ENCODE measurements at places on chromosomes 5 and 9.

DNA sequence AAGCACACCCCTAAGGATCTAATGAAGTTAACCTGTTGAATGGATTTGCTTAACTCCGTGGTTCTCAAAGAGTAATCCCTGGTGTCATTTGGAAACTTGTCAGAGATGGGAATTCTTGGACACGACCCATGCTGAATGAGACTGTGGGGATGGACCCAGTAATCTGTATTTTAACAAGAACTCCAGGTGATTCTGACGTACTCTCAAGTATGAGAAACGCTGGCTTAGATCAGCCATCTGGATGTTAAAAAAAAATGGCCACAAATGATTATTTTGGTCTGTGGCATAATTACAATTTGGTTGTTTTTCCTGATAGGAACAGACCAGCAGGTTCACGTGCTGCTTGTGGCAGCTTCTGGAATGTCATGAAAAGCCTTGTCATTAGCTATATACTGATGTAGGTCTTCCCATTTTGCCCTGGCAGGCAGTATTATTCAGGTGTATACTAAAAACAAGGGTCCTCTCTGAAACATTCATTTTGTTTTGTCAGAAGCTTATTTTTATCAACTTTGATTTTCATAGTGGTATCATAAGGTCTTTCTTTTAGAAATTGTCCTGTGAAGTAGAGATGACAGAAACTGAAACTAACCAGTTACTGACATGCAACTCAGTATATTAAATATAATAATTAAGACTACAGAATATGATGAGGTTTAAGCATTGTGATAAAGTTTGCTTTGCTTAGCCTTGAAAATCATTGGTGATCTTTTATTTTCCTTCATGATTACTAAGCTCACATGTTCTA lies 15.4 kb downstream of the CPEB4 start:
- DNase-seq: no peak

- no peak for DNase-seq
These were observed 64.7 kb downstream of the NR3C1 start for GRCh38 chr5:143338658-143339366.

DNA sequence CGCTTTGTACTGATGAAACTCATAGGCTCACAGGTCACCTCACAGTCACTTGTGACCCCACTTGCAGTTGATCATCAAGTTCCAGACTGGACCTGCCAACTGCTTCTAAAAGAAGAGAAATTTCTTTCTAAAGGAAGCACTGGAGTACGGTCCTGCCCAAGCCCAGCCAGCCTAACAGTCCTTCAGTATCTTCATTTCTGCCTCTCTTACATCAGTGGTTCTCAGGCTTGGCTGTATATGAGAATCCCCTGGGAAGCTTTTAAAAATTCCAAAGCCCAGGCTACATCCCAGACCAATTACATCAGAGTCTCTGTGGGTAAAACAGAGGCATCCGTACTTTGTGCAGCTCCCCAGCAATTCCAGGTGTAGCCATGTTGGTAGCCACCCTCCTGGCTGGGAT lies 282.1 kb downstream of the NFIB start:
- DNase-seq: no peak

GRCh38 chr9:120646948-120647347 lies 67.0 kb upstream of the CDK5RAP2 start:
- DNase-seq: no peak

GRCh38 chr5:104361932-104362331 lies 799.3 kb upstream of the NUDT12 start:
- no peak for DNase-seq

DNA sequence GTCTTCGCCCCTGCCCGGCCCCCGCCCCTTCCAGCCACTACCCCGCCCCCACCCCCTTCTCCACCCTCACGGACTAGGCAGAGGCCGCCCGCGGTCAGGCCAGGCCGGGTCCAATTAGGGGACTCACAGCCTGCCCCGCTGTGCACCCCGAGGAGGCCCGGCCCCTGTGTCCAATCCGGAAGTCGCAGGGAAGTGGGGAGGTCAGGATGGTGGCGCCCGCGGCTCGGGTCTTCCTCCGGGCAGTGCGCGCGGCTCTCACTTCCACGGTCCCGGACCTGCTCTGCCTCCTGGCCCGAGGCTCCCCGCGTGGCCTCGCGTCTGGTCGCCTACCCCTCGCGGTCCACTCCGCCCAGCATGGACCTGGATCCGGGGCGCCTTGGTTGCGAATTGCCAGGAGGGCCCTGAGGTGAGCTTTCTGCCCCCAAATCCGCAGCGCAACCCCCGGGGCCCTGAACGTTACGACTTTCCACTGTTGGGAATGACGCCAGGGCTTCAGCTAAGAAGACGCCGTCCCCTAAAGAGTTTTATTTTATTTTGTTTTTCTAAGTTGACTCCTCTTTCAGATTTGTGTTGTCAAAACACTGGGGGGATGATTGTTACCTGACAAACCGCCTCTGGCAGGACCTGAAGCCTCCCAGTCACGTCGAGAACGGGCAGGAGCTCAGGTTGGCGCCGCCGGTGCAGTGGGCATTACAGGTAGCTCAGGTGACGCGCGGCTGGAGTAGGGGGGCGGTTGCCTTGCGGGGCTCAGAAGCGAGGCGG lies 763 bp upstream of the IRX2 start:
- DNase-seq: no peak

GRCh38 chr5:125411744-125412560 lies 665.5 kb upstream of the ZNF608 start:
- no peak for DNase-seq

- no peak for DNase-seq
These were observed 51.7 kb downstream of the SHB start for GRCh38 chr9:38017149-38017884.

DNA sequence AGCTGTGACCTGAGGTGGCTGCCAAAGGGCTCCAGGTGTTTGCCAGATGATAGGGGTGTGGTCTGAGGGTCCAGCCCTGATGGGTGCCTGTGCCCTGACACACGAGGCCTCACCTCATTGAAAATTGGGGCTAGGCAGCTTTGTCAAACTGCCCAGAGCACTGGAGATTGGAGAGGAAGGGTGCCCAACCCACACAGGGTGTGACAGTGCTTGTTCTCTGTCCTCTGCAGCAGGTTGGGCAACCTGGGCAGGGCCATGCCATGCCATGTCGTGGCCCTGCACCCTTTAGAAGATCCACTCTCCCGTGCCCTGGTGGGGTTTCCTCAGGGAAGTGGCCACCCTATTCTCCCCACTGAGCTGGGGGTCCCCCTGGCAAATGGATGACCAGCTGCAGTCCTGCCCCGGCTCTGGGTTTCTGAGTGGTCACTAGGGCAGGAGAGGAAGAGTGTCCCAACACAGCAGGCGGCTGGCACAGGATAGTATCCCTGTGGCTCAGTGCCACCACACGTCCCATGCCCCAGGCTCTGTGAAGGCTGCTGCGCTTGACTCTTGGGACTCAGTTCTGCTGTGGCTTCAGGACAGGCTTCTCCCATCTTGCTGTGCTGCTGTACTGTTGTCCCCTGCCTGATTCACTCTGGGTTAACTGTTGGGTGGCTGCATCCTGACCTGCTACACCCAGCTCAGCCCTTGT lies 100.8 kb upstream of the PITX1 start:
- DNase-seq: no peak

DNA sequence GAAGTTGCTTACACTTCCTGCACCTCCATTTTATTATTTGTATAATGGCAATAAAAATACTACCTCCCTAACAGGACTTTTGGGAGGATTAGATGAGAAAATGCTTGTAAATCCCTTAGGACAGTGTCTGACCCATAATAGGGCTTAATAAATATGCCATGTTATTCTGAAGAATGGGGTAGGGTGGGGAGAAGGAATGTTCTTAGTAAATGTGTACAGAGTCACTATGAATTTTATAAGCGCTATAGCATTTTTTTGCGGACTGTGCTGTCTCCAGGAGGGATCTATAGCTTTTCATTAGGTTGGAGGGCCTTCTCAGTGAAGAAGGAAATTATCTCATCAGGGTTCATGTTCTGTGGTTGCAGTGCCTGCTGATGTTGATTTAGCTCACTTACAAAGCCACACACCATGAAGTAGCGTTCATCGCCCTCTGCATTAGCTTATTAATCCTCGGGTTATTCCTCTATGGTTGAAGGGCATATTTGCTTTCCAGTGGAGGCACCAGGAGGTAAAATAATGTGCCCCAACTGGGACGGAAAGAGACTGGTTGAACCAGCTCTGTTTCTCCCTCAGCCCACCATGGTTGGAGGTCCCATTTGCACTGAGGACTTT lies 497.1 kb downstream of the ARHGEF28 start:
- no peak for DNase-seq

GRCh38 chr5:127647361-127647958 lies 1.4 kb upstream of the CTXN3 start:
- no peak for DNase-seq

DNA sequence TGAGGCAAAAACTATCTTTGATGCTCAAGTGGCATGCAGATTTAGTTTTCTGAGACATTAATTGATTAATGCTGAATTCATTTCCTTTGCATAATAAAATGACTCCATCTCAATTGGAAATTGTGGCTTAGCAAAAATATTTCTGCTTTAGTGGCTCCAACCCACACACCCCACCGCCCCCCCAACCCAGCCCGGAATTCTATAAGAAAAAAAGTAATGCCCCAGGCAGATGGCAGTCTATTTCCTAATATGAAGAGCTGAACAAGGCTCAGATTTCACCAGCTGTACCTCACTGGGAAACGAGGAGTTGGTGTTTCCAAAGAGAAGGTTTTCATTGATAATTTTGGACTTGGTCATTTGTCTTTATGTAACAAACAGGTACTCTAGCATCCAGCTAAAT lies 182.1 kb downstream of the FBN2 start:
- DNase-seq: no peak

- DNase-seq: no peak
These were observed 16.3 kb downstream of the ARHGEF37 start for GRCh38 chr5:149597618-149598017.

- no peak for DNase-seq
These were observed 350.4 kb downstream of the PDE4D start for GRCh38 chr5:59542851-59543820.

DNA sequence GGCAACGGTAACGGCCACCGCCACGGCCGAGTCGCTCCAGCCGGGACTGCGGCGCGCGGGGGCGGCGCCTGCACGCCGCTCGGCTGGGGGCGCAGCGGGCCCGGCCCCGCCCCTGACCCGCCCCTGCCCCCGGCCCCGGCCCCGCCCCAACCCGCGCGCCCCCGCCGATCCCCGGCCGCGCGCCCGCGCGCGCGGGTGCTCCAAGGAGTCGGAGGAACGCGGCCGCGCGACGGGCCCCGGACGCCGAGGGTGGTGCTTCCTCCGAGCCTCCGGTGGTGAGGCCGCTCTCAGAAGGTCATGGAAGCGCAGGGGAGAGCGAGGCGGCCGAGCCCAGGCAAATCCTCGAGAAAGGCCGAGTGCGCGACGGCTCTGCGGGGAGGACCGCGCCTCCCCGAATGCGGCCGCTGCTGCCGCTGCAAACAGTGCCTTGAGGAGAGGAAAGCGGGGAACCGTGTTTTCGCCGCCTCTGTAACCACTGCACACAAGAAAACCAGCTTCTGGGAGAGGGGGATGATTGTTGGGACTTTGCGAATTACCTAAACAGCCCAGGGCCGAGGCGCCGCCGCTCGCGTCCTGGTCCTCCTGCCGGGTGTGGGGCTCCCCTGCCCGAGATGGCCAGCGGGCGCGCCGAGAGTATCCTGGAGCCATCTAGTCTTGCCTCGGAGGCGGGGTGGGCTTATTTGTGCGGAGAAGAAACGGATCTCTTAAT lies at the start of gene LIFR:
LIFR (minus strand) TSS at position 48 of the 709 bp plus-strand sequence. CDS start 25,999 bp downstream, outside the sequence.
- DNase-seq: no peak

DNA sequence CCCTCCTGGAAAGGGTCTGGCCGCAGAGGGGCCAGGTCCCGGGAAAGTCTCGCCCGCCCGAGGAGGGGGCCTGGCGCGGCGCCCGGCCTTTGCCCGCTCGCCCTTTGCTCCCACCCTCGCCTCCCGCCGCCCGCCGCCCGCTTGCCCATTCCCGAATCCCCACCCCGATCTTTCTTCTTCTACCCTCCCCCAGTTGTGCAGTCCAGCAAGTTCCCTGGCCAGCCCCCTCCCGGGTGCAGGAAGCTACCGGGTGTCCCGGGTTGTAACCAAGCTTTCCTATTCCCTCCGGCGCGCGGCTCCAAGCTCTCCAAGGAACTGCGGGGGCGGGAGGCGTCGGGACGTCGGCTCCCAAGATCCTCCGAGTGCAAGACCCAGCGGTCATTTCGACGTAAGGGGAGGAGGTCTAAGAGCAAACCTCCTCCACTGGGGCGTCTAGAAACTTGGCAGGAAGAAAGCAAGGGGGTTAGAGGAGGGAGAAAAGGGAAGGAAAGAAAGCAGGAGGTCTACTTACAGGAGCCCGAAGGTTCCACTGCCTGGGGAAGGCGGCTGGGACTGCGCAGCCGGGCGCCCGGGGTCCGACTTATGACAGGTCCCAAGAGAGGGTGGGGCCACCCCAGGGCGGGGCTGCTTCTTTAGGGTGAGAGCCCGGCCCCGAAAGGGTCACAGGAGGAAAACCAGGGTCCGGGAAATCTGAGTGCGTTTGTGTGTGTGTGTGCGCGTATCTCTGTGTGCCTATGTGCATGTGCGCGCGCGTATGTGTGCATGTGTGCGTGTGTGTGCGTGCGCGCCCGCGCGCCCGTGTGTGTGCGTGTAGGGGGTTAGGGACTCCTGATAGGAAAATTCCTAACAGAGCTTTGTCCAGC lies at the start of gene PTGR1:
PTGR1 (minus strand) TSS at position 556 of the 863 bp plus-strand sequence. CDS start 2,225 bp downstream, outside the sequence.
- DNase-seq: no peak

DNA sequence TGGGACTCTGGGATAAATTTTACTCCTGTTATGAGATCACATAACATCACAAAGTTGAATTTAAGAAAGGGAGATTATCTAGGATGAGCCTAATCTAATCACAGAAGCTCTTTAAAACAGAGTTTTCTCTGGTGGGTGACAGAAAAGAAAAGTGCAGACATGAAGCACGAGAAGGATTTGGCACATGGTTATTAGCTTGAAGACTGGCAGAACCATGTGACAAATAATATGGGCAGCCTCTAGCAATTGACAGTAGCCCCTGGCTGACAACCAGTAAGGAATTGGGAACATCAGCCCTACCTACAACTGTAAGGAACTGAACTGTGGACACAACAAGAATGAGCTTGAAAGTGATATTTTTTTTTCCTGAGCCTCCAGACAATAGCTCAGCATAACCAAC lies 243.1 kb downstream of the HTR1A start:
- no peak for DNase-seq

- no peak for DNase-seq
These were observed 935.8 kb downstream of the TLE4 start for GRCh38 chr9:80507611-80508010.

- no peak for DNase-seq
These were observed 112.7 kb upstream of the CLINT1 start for GRCh38 chr5:157971571-157972216.

GRCh38 chr5:25393256-25393655 lies 748.5 kb upstream of the CDH10 start:
- DNase-seq: no peak

GRCh38 chr9:107397076-107398044 lies 92.2 kb downstream of the KLF4 start:
- no peak for DNase-seq

GRCh38 chr9:131284856-131285255 lies 4.7 kb upstream of the PLPP7 start:
- DNase-seq: no peak

DNA sequence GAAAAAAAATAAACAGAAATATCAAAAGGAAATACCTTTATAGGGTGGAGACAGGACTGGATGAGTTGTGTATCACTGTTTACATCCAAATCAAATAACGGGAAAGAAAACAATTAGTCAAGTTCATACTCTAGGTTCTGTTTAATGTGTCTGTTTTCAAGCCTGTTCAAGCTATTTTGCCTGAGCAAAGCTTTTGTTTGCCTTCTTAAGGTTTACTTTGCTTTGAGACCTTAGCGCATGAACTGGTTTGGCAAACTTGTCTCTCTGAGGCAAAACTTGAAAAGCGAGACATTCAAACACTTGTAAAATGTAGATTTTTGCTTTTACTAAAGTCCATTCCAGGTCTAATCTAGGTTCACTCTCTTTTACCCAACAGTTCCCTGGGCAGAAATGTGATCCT lies 174.1 kb upstream of the RFX3 start:
- no peak for DNase-seq

GRCh38 chr5:128290152-128290858 lies 206.7 kb downstream of the SLC12A2 start:
- DNase-seq: no peak
